IPS DF 19.7 (cell line): ENCODE measurements at places on chromosomes 3 and 15.

GRCh38 chr3:65342084-65342683, 654.4 kb upstream of the ADAMTS9 start:
- DNase-seq, result peak; percentile 35

DNA sequence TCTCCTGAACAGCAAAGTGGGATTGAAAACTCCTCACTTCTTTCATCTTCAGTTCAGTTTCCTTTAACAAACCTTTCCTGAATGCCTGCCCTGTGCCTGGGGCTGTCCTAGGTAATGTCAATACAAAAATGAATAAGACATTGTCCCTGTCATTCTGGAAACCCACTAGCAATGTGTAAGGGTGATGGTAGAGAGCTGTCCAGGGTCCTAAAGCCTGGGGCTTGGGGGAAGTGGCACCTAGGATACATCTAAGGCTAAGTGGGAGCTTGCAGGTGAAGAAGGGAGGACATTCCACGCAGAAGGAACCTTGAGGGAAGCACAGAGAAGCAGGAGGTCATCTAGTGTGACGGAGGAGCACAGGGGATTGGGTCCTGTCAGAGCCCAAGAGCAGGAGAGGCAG, 212.7 kb upstream of the PPP2R3A start:
- no peak for DNase-seq

DNA sequence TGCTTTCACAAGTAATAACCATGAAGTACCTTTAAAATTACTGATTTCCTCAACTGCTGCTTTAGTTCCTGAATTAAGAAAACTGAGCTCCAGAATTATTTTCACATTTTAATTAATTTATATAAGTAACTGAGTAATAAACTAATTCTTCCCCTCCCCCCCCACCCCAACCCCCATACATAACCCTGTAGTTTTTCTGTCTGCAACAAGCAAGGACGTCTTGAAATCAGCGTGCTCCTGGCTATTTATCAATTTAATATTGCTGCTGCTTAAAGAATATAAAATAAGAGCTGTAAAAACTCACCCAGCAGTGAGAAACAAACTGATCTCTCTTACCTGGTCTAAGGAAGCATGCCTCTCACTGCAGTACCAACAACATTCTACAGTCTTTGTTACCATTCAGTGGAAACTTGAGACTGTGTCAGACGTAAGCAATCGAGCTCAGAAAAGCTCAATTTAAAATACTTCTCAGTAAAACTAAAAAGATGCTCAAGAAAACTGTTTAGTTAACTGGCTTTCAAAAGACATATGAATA, 121.0 kb downstream of the TFDP2 start:
- peak; percentile 81 for DNase-seq

GRCh38 chr3:194124193-194124592, 11.8 kb upstream of the HES1 start:
- DNase-seq, result no peak

- no peak for DNase-seq
Measured at GRCh38 chr3:24460974-24461373, 33.7 kb downstream of the THRB start.

DNA sequence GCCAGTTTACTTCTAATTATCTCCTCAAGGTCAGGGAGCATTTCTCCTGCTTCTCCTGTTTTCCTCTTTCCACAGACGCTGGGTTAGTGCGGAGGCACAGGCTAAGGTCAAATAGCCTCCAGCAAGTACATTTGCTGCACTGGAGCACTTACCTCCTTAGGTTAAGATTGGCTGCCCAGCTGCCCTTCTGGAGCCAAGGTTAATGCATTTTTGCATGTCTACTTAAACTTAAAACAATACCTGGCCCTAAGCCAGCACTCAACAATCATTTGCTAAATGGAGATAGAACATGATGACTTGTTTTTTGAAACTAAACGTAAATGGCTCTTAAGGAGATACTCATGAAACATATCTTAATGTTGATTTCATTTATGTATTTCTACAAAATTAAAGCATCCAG, 83.5 kb downstream of the SSR3 start:
- DNase-seq, result no peak

GRCh38 chr3:26280517-26280916, 342.1 kb upstream of the LRRC3B start:
- DNase-seq, result no peak

DNA sequence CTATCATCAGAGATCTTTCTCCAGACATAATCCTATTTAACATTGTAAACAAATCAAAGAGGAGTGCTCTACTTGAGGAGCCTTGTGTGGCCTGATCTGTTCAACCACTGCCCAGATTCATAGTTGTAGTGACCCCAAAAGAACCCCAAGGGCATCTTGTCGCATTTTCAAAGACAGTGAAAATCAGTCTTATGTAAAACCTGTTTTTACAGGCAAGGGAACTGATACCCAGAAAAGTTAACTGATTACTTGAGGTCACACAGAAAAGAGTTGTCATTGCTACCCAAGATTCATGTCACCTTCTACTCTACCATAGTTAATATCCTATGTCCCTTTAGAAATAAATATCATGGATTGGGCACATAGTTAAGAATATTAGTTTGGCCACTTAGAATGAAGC, 40.5 kb upstream of the ARPP21 start:
- no peak for DNase-seq

DNA sequence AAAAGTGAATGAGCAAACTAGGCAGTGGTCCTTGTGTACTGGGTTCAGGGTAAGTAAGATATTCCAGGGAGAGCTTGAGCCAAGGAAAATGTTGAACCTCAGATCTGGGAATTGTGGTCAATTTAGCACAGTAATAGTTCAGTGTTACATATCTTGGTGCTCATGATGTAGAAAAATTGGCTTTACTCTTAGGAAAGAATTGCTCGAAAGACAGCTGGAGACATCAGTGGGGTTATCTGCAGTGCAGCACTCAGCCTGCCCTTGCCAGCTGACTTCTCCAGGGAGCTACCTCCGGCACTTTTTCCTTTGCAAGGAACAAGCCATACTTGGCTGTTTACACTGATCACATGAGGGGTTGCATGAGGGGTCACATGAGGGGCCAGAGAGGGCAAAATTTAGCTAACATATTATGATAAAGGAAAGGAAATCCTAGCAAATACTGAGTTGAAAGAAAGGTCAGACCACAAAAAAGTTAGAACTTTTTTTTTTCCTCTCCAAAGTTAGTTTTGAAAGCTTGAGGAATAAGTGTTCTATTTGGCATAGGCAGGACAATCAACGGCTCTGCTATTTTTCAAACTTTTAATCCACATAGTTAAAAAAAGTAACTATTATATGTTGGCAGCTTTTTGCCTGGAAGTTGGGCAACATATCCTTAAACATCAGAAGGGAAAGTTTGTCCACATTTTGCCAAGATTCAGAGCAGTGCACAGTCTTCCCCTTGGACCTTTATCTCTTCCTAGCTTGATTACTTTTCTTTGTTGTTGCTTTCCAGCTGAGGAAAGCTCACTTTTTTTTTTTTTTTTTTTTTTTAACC, 92.4 kb downstream of the COL6A6 start:
- DNase-seq, result no peak

DNA sequence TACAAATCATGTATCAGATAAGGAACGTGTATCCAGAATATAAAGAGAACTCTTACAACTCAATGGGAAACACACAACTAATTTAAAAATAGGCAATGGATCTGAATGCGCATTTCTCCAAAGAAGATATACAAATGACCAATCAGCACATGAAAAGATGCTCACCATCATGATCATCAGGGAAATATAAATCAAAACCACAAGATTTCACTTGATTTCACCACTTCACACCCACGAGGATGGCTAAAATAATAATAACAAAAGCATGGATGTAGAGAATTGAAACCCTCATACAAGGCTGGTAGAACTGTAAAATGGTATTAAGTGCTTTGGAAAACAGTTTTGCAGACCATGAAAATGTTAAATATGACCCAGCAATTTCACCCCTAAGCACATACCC, 26.7 kb upstream of the SLC12A8 start:
- no peak for DNase-seq

DNA sequence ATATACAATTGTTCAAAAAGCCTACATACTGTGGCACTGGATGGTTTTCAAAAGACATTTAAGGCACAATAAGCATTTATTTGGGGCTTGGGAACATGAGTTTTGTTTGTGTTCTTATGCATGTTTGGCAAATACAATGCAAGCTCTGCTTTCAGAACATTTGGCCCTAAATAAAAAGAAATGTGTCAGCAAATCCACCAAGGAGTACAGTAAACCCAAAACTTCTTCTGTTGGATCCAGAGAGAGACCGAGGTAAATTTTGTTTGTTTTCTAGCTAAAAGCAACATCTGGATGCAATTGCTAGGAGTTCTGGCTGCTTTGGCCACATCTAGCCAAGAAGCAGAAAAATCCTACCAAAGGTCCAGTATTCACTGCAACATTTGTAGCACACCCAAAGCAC, 168.8 kb downstream of the DCLK3 start:
- DNase-seq, result no peak

- DNase-seq, result no peak
Measured at GRCh38 chr3:23961066-23961465, 16.0 kb downstream of the NR1D2 start.

DNA sequence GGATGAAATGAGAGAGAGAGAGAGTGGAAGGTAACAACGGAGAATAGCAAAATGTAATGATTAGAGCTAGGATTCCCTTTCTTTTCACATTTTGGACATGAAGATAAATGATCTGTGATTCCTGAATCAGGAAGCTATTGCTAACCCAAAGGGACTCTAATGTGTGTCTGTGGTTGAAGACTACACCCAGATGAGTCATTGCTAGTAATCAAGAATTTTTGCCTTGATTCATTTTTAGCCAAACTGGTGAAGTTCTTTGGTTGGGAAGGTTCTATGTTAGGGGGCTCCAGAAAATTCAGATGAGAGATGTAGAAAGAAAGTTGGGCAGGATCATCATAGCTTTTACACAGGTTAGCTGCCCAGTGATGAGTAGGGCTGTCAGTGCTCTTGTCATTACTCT, 116.4 kb downstream of the DUT start:
- no peak for DNase-seq

- DNase-seq, result no peak
Measured at GRCh38 chr15:69659454-69660050, 206.9 kb downstream of the RPLP1 start.

DNA sequence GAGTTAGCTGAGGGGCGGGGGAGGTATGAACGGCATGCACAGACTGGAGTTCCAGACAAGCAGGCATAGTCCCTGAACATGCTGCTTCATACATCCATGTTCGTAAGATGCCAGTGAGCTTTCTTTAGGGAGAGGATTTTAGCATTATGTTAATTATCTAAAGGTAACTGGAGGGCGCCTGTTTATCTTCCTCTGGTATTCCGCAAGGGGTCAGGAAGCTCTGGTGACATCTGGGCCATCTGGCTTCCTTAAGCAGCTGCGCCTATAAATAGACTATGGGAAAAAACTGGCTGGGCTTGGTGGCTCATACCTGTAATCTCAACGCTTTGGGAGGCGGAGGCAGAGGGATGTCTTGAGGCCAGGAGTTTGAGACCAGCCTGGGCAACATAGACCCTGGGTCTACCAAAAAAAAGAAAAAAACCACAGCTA, 1.5 kb upstream of the FBXO22 start:
- peak; percentile 70 for DNase-seq

DNA sequence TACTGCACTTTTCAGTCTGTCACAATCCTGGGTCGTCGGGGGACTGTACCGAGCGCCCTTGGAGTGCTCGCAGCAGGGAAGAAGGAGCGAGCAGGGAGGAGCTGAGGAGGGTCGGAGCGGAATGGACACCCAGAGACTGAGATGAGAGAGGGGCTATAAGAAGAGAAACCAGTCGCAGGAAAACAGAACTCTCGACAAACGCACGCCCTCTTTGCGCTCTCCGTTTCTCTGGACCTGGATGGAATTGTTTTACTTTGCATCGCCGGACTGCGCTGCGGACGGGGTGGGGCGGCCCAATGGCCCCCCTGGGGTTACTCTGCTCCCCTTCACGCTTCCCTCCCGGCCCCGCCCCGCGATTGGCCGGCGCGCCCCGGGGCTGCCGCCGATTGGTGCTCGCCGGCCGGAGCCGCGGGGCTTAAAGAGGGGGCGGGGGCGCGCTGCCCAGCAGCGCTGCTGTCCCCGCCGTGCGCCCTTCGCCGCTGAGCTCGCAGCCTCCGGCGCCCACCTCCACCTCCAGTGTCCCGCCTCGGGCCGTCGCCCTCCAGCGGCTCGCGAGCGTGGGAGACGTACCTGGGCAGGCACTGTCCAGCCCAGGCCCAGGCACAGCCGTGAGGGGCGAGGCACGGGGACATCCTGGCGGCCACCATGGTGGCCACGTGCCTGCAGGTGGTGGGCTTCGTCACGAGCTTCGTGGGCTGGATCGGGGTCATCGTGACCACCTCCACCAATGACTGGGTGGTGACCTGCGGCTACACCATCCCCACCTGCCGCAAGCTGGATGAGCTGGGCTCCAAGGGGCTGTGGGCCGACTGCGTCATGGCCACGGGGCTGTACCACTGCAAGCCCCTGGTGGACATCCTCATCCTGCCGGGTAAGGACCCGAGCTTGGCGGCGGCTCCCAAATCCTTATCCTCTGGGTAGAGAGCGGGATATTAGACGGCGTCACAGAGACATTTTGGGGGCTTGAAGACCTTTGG, at the start of gene CLDN11:
Gene CLDN11, plus strand, starts transcription at position 447 of the 977 bp plus-strand sequence. Its CDS starts 199 bp downstream, at position 646.
- DNase-seq, result no peak

DNA sequence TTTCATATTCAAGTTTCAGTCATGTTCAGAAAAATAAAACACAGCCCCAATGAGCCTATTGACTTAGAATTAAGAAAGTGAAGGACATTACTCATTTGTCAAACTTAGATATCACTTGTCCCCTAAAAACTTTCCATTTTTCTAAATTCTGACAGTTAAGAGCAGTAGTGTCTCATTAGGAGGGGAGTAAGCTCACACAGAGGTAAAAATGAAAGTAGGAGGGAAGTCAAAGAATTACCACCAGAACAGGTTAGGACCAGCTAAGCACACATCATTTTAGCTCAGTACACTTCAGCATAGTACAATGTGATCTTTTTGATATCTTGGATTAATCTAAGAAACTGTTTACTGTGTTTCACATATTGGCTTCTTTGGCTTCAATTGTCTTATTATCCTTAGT, 64.3 kb downstream of the OSTN start:
- DNase-seq, result no peak

- no peak for DNase-seq
Measured at GRCh38 chr3:43074901-43075689, 30.8 kb downstream of the POMGNT2 start.

DNA sequence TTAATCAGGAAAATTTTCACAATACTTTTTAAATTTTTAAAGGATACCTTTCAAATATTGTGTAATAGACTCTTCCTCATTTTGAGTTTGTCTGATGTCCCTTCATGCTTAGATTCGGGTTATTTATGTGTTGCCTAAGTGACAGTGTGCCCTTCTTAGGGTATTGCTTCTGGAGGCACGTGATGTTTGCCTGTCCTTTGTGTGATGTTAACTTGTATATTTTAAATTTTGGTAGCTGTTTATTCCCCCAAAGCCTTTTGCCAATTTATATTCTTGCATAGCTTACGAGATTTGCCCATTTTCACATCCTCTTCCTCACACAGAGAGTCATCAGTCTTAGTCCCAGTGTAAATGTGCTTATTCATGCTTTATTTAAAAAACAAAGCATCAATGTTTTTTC, 433.1 kb downstream of the EPHB1 start:
- no peak for DNase-seq
